Neural progenitor cell (in vitro differentiated cells): ENCODE measurements at places on chromosomes 1 and 21.

DNA sequence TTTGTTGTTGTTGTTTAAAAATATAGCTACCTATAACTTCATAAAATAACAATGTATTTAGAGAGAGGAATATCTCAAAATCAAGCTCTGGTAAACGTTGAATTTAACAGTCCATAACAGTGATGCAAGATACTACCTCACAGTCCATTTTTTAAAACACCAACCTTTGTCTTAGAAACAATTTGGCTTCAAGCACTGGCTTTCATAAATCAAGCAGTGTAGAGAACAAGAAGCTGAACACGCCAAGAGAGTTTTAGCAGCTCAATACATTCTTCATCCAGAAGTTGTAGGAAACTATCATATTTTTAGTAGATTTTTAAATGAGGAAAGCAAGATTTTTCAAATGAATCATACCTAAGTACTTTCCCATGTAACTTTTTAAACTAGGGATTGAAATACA lies 334.3 kb upstream of the ADAMTS5 start:
- DNase-seq = no peak

GRCh38 chr1:230698130-230698529 lies 15.8 kb downstream of the AGT start:
- peak; percentile 36 for DNase-seq

DNA sequence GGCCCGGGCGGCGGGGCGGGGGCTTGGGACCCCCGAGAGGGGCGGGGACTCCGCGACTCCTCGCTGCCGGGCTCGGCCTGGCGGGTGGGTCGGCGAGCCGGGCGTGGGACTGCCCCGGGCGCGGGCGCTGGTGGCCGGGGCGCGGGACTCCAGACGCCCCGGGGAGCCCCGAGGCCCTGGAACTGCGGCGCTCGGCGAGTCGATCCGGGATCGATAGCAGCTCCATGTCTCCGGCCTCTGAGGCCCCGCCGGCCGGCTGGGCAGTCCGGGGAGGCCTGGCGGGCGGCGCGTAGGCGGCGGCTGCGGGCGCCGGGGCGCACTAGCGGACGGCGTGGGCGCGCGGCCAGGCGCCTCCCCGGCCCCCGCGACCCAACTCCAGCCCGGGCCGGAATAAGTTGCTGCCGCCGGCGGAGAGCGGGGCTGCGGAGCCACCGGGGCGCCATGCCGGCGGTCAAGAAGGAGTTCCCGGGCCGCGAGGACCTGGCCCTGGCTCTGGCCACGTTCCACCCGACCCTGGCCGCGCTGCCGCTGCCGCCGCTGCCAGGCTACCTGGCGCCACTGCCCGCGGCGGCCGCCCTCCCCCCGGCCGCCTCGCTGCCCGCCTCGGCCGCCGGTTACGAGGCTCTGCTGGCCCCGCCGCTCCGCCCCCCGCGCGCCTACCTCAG lies 400 bp downstream of the SAMD11 start:
- no peak for DNase-seq

DNA sequence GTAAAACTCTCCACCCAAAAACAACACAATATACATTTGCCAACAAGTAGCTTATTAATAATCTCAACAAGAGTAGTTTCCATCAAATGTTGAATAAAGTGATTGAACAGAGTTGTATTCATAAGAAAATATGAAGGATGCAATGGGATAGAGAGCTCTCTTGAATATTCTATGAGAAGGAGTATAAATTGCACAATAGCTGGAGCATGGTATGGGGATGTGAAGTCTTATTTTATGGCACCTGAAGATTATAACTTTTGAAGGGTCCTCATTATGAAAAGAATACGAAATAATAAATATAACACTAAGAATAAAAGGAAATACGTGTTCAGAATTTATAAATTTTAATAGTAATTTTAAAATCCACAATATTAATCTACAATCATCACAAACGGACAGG lies 1415.1 kb downstream of the KCNT2 start:
- DNase-seq = no peak

DNA sequence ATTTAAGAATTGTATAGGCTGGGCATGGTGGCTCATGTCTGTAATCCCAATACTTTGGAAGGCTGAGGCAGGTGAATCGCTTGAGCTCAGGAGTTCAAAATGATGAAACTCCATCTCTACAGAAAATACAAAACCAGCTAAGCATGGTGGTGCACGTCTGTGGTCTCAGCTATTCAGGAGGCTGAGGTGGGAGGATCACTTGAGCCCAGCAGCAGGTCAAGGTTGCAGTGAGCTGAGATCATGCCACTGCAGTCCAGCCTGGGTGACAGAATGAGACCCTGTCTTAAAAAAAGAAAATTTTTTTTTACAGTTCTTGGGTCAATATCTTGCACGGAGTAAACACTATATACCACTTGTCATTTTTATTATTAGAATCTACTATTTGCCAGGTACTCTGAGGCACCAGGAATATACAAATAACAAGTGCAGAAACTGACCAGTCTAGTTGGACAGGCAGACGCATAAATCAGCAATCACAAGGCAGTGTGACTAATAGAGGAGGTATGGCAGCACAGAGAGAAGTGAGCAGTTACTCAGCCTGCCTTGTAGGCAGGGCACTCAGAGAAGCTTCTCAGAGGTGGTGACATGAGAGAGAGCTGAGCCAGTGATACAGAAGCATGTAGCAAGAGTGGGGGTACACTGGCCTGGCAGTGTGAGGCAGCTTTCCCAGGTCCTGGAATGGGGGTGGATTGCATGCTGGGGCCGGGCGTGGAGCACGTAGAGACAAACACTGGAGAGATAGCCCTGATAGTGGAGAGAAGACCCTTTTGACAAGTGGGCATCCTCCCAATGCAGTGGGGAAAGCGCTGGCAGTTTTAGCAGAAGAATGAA lies 8.0 kb downstream of the PHLDA3 start:
- no peak for DNase-seq

DNA sequence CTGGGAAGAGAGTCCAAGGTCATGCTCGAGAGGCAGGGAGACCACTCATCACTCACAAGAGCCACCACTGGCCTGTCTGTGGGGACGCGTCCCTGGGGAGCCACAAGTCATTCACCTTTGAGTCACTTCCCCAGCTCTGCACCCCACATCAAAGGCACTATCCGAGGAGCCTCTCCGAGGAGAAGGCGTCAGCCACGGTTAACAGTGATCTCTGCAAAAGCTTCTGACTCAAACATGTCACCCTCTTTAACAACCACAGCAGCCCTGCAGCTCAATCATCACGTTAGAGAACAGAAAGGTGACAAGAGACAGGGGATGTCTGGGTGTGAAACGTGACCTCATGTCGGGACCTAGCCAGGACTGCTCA lies 9.0 kb downstream of the LRRC47 start:
- DNase-seq = no peak

DNA sequence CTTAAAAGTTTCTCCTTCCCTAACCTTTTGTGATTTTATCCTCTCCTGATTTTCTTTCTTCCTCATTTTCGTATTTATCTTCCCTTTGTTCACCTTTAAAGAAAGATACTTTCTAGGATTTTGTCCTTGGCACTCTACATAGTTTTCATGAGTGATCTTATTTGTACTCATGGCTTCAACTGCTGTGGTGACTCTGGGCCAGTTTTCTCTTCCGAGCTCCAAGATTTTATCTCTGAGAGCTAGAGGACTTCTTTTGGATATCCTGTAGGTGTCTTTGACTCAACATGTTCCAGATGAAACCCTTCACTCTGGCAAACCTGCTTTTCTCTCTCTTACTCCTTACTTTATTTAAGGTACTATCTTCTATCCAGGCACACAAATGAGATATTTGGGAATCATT lies 53.7 kb upstream of the MACF1 start:
- no peak for DNase-seq

GRCh38 chr1:16324456-16324890 lies 27.8 kb downstream of the FBXO42 start:
- DNase-seq = no peak

- no peak for DNase-seq
Observed at GRCh38 chr1:17611991-17612390, 72.5 kb downstream of the ARHGEF10L start.

DNA sequence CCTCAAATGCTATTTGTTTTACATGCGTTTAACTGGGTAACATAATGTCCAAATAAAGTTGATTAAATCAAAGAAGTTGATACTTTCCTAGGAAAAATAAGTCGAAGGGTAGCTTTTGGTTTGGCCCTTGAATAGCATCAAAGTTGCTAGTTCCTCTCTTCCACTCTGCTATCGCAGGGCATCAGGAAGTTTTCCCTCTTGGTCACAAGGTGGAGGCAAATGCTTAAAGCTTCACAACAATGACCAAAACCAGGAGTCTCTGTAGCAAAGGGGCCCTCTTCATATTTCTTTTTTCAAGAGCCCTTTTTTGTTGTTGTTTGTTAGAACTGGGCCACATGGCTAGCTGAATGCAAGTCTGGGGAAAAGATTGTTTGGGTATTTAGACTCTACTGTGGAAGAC lies 668.4 kb downstream of the KCNT2 start:
- peak; percentile 69 for DNase-seq

- no peak for DNase-seq
Observed at GRCh38 chr1:100313382-100313781, 38.9 kb upstream of the CDC14A start.

DNA sequence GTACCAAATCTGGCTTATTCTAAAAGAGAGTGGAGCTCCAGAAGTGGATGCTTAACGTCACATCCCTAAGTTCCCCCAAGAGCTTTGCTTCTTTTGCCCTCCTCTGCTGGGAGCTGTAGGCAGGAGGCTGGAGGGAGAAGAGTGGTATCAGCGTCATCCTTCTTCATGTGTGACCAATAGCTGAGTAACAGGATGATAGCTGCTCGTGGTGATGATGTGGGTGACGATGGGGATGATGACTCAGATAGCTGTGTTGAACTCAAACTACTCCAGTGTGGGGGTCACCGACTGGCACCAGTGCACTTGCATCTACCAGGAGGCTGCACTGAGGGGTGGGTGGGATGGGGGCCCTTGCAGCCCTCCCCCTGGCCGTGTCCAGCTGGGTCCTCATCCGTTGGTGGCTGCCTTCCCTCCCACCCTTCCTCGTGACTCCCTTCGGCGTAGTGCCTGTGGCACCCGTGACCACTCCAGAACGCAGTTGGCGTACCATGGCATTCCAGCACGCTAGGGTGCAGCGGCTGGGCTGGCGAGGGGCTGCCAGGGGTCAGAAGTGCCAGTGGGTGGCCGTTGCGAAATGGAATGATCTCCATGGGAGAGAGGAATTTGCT lies 1.1 kb downstream of the IGFN1 start:
- no peak for DNase-seq

- DNase-seq = peak; percentile 49
Observed at GRCh38 chr1:10973552-10973951, 38.9 kb upstream of the TARDBP start.

- no peak for DNase-seq
Observed at GRCh38 chr1:38589036-38589435, 270.5 kb downstream of the RRAGC start.
